ENCODE measurements at places on chromosomes 4 and X.
A peak's percentile ranks its signal among the peaks of the same experiment; 100 is the strongest.

DNA sequence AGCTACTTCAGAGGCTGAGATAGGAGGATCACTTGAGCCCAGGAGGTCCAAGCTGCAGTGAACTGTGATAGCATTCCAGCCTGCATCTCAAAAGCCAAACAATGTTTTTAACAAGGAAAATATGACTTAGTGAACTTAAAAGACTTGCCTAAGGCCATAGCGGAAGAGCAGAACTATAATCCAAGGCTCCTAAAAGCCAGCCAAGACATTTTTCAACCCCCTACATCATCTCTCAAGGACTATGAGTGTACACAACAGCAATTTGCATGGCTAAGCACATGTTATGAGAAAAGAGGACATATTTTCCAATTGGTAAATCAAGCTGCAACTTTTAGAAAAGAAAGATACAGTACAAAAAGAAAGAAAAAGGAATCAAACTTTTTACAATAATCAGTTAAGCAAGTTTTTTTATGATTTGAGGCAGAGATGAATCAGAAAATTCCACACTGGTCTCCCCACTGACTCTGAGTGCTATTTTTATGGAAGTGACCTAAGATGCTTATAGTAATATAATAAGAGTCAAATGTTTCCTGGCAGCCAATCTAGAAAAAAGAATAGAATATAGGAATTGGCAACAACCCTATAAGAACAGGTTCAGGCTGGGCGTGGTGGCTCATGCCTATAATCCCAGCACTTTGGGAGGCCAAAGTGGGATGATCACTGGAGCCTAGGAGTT lies 9.8 kb upstream of the ACOT9 start:
- no peak for DNase-seq

GRCh38 chr4:169348541-169348940 lies 77.8 kb upstream of the SH3RF1 start:
- no peak for DNase-seq

GRCh38 chr4:2248821-2249261 lies 6.9 kb upstream of the HAUS3 start:
- DNase-seq: no peak

DNA sequence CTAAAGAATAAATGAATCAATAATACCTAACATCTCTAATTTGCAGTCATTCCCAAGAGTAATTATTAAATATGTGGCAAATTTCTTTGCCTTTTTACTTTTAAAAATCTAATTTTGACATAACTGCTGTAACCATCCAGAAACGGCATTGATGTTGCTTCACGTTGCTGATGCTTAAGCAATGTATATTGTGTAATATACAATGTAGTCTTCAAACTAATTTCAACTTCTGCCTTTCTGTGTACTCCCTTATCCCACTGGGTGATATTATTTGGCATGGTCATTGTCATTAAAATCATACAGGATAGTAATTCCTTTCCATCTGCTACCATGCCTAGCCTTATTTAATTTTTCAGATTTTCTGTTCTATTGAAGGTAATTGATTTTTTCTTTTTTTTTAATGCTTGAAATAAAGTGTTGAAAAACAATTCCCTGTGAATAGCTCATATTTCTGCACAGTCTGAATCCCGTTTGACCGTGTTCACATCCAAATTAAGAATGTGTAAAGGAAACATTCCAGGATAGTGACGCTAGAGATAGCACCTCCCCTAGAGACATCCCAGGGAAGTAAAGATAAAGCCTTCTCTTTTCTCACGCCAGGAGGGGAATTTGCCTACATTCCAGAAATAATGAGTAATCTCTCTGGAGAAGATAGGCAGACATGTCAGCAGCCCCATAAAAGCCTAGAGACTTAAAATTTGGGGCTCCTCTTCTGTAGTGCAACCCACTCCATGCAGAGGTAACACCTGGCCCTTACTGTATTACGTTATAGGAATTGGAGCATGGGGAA lies 8.6 kb downstream of the FAM200B start:
- peak; percentile 54 for DNase-seq

- no peak for DNase-seq
These were observed 38.4 kb upstream of the CLNK start for GRCh38 chr4:10722957-10723356.
